ENCODE measurements at places on chromosomes 2 and 18.

DNA sequence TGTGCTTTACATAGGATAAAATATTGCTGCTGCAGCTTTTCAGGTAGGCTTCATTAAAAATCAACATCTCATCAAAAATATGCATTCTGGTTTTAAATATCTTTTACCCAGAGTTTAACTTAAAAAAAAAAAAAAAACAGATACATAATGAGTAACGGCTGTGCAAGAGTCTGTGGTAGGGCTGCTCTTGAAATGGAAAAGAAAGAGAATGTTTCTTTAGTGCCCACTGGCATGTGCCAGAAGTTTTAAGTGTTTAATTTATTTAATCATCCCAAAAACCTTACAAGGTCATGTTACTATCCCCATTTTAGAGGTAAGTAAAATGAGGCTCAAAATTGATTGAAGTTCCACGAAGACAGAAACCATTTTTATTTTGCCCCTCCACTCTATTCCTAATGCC lies 92.1 kb downstream of the SLC8A1 start:
- no peak for DNase-seq

- DNase-seq, result no peak
Observed at GRCh38 chr2:235793163-235793752, 299.4 kb downstream of the AGAP1 start.

GRCh38 chr18:67517444-67517765 lies 885 bp upstream of the DSEL start:
- no peak for DNase-seq

GRCh38 chr2:223937535-223937934 lies 7.6 kb downstream of the WDFY1 start:
- DNase-seq, result no peak

GRCh38 chr2:97928591-97928990 lies 67.2 kb downstream of the TMEM131 start:
- no peak for DNase-seq

DNA sequence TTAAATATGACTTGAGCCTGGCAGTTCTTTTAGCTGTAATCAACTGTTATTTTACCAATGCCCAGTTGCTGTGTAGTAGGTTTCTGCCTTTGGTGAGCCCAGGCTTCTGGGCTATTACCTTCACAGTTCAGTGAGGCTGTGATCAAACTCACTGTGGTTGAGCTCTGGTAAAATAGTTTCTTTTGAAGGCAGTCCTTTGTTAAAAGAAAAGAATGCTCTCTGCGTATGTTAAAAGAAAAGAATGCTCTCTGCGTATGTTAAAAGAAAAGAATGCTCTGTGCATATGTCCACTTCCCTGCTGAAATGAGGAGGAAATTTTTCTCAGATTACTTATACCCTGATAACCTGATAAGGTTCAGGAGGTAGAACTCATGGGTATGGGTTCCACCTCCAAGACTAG lies 244.3 kb downstream of the RNF144A start:
- DNase-seq, result no peak

GRCh38 chr2:31191931-31192330 lies 25.4 kb downstream of the CAPN14 start:
- no peak for DNase-seq

- no peak for DNase-seq
Observed at GRCh38 chr2:144115739-144116291, 404.1 kb downstream of the ZEB2 start.

DNA sequence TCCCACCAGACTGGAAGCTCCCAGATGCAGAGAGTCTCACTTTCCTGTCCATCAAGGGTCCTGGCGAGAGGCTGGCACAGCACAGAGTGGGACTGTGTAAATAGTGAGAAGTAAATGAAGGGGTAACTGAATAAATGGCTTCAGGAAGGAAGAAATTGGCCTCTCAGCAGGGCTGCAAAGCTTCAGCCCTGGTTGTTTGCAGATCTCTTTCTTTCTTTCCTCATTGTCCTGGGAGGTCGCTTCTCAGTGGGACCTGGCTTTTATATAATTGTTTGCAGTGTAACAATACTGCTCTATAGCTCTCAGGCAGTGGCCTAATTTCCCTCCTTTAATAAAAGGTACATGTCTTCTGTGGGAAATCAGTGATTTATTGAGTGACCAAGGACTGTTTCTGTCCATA lies 74.9 kb upstream of the GPR45 start:
- DNase-seq, result no peak

GRCh38 chr2:96163768-96164429 lies 18.7 kb upstream of the DUSP2 start:
- peak; percentile 51 for DNase-seq

- no peak for DNase-seq
Observed at GRCh38 chr2:231525248-231526163, 4.7 kb downstream of the NMUR1 start.

DNA sequence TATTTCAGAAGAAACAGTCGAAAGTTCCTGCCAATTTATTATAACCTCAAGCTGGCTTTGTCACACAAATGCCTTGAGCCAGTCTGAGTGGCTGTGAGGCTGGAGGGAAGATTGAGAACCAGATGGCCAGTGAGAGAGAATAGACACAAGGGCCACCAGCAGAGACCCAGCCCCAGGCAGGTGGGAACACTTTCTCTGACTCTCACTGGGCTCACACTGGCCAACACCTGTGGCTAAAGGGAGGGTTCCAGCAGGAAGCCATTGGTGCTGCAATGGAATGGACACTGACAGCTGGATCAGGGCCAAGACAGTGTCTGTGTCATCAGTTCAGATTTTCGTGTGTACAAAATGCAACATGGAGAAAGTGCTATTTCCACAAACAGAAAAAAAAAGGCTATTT lies 29.9 kb downstream of the LOXHD1 start:
- no peak for DNase-seq

DNA sequence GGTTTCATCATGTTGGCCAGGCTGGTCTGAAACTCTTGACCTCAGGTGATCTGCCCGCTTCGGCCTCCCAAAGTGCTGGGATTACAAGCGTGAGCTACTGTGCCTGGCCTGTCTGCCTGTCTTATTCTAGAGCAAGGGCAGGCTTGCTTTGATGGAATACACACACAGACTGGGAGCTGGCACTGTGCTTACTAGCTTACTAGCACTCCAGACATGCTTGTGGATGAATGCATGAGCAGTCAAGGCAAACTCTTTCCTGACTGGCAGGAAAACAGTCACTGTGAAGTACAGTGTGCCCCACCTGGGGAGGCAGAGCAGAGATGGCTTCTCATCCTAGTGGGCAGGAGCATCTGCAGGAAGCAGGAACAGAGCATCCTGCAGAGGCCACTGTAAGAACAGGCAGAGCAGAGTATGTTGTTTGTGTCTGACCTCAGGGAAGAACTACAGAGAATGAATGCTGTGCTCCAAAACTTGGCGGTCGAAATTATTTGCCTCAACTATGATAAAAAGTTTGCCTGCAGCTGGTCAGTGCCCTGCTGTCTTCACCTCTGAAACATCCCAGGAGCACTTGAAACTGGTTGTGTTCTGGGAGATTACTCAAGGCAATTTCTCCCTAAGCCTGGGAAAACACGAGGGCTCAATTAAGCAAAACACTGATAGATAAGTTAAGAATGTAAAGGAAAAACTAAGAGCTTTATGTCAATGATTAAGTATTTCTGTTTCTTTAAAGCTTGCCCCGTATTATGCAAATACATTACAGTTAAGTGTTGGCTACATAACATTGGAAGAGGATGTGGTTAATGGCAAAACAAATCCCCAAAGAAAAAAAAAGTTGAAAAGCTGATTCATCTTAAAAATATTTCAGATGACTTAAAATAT lies 102.4 kb downstream of the VAPA start:
- no peak for DNase-seq

DNA sequence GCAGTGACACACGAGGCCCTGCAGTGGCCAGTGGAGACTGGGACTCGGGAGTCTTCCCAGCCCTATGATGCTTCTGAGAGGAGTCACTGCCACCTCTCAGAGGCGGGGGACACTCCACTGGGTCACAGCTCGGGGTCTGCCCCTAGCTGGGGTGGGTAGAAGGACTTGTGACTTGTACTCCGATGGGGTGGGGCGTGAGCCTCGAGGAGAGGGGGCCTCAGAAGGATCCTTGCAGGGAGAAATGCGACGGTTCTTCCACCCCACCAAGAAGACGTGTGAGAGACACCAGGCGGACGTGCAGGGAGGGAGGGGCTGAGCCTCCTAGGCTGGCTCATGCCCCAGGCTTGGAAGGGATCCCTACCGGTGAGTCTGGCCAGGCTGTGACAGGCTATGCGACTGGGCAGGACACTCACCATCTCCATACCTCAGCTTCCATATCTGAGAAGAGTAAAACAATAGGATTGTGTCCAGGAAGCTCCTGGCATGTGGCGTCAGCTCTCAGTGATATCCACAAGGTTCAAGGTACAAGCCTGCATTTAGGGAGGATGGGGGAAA lies 11.1 kb upstream of the OTOS start:
- DNase-seq, result no peak

DNA sequence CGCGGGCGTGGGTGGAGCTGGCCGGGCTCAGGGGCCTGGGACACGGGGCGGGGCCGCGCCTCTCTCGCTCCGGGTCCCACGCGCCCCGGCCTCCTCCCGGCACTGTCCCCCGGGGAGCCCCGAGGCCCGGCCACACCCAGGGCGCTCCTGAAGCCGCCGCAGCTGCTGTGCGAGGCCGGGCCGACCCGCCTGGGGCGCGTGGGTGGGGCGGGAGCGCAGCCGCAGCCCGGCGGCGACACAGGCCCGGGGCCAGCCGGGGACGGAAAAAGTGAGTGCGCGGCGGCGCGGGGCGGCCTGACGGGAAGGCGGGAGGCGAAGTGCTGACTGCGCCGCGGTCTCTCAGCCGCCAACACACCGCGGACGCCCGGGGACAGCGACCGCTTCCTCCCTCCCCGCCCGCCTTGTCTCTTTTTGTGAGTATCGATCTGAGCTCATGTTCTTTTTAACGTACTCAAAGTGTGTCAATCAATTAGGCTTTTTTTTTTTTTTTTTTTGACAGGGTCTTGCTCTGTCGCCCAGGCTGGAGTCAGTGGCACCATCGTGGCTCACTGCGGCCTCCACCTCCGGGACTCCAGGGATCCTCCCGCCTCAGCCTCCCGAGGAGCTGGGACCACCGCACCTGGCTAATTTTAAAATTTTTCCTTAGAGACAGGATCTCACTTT lies 14.5 kb downstream of the PDCD1 start:
- peak; percentile 68 for DNase-seq

DNA sequence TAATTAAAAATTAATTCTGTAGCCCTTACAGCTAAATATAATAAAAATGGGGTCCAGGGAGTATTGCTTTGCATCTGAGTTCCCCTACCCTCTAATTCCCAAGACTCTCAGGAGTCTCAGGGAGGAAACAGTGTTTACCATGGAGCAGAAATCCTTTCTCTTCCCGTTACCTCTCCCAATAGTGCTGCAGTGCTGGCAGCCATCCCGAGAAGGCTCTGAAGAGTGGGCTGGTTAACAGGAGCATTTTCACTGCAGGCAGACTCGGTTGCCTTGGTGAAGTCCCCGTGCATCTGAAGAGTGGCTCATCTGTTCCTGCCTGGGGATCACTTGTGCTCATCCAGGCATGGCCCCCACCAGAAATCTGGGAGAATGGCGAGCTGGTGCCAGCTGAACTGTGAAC lies 41.8 kb upstream of the TMEM178A start:
- DNase-seq, result no peak

- no peak for DNase-seq
Observed at GRCh38 chr18:9809697-9810096, 76.1 kb upstream of the TXNDC2 start.

- DNase-seq, result no peak
Observed at GRCh38 chr2:85342156-85342555, 12.2 kb downstream of the RETSAT start.

DNA sequence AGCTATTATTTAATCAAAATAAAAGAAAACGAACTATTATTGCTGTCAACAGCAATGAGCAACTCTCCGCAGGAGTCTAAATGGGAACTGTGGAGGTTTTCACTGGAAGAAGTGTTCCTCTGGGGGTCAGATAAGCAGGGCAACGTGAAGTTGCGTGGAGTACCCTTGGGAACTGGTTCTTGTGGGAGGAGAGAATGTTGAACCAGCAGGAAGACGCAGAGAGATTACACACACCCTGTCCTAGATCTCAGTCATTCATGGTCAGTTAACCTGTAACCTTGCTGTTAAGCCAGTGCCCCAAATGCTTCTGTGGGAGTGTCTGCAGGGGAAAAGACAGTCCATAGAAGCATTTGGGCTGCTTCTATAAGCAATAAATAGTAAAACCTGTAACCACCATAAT lies 20.4 kb upstream of the CABLES1 start:
- DNase-seq, result no peak

DNA sequence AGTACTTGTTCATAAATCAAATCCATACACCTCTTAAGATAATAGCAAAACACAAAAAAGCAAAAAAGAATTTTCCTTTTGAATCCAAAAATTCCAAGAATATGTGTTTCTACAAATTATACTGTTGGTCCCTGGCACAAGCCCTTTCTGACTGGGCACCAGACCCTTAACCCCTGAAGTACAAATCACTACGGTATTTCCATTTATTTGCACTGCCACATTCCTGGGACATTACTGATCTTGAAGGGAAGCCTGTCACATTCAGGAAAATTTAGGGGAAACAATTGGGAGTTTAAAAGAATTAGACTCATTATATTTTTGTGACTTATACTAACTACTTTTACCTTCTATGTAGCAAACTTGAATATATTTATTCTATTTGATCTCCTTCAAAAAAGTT lies 98.8 kb downstream of the ZNF521 start:
- DNase-seq, result no peak

- no peak for DNase-seq
Observed at GRCh38 chr2:214960677-214961076, 151.2 kb upstream of the BARD1 start.

DNA sequence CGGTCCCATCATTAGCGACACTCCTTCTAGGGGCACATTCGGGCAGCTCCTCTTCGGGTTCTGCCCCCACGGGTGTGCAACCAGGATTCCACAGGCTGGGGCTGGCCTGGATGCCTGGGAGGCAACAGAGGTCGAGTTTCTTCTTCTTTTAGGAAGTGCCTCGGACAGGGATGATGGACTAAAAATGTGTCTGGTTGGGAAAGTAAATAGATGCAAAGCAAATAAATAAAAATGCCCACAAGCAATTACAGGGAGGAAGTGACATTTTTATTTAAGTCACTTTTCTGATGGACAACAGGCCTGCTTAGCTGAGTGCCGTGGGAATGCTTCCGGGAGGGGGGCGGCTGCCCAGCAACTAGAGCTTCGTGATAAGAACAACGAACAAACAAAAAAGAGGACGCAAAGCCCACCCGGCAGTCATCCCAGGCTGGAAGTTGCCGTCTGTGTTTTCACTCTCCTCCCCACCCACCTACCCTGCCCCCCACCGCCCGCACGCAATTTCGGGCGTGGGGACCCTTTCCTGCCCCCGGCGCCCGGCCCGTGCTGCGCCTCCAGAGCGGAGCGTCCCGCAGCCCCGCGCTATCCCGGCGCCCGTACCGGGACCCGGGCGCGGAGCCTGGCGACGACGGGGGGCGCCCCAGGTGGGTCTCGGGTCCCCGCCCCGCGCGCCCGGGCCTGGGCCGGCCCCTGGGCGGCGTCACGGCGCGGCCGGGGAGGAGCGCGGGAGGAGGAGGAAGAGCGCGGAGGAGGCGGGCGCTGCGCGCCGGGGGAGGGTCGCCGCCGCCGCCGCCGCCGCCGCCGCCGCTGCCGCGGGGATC lies 412 bp upstream of the NCK2 start:
- peak; percentile 27 for DNase-seq

- no peak for DNase-seq
Observed at GRCh38 chr18:65227970-65228369, 522.8 kb upstream of the CDH7 start.
